GDM1 (cell line): ENCODE measurements at places on chromosomes 2 and 18.

- no peak for DNase-seq
Measured at GRCh38 chr2:45072862-45073237, 63.6 kb upstream of the SIX2 start.

DNA sequence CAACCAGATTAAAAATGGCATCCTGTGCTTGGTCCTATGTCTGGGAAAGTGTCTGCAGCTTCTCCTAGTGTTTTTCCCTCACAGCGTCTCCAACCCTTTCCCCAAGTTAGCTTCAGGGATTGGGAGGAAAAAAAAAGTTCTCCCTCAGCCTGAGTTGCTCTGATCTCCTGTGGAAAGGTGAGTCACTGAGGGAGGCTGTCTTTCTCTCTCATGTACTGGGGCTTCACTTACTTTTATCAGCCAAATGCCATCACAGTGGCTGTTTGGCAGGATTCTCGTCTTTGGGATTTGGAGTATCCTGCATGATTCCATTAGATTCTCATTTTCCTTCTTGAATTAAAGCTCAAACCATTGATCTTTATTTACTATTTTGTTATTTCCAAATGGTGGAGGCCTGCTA is 18.1 kb downstream of the GTF2A1L start:
- no peak for DNase-seq

- DNase-seq, result no peak
Measured at GRCh38 chr2:21676676-21677075, 552.9 kb downstream of the TDRD15 start.

- DNase-seq, result no peak
Measured at GRCh38 chr2:199462347-199462955, 4.7 kb upstream of the SATB2 start.

DNA sequence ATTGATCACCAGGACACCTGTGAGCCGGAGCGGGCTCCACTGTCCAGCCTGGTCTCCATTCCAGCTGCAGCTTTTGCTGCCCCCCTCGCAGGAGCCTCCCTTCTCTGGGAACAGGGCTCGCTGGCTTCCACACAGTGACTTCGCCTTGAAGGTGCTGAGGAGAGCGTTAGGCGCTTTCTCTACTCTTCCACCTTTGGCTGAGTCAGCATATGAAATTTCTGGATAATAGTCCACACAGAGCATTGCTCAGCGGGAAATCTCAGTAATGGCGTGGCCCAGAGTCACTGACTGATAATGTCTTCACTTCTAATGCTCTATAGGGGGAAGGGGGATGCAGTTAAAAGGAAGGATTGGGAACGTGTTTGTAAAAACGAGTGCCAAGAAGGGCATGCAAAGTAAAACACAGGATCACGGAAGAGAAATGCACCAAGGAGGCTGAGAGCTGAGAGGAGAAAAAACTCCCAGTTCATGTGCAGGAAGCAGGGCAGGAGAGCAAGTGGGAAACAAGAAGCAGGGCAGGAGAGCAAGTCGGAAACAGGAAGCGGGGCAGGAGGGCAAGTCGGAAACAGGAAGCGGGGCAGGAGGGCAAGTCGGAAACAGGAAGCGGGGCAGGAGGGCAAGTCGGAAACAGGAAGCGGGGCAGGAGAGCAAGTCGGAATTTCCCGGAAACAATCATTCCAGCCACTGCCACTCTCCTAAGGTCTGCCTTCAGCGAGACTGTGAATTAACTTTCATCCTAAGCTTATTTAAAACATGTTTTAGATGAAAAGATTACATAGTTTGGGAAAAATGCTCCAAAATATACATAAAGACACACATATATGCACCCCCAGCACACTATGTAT is 77.7 kb downstream of the MYT1L start:
- DNase-seq, result no peak

GRCh38 chr2:235026649-235027557 is 75.1 kb downstream of the SH3BP4 start:
- DNase-seq, result no peak

- DNase-seq, result no peak
Measured at GRCh38 chr2:216683846-216684245, 11.5 kb downstream of the IGFBP5 start.

DNA sequence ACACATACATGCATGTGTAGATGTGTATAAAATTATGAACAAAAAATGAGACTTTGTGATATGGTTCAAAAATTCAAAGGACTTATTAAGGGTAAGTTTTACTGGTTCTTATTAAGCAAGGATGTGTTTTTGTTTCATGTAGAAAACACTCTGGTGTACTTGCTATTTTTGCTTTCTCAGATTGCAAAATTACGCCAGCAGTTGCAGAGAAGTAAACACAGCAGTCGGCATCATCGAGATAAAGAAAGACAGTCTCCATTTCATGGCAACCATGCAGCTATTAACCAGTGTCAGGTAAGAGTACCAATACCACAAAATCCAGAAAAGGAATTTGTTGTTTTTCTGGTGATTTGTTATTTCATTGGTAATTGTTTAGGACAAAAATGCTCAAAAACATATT is 91.3 kb downstream of the FAM117B start:
- DNase-seq, result no peak

- no peak for DNase-seq
Measured at GRCh38 chr2:36701391-36701795, 4.9 kb downstream of the VIT start.

GRCh38 chr2:214934006-214934405 is 124.5 kb upstream of the BARD1 start:
- no peak for DNase-seq

DNA sequence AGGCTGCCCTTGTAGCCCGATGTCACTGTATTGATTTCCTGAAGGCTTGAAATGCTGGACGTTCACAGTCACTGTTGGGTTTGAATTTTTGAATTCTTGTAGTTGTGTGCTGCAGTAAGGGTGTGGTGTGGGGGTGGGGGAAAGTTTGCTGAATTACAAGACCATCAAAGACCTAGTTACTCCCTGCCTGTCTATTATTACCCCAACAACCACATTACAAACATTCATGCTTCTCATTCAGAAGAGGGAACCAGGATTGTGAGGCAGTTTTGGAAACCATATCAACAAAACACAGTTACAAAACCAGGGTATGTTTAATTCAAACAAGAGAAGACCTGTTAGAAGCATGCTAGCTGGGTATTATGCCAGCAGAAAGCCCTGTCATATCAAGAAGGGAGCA is 85.8 kb downstream of the CLHC1 start:
- DNase-seq, result no peak

GRCh38 chr2:108223573-108223972 is 16.2 kb upstream of the SULT1C3 start:
- no peak for DNase-seq

DNA sequence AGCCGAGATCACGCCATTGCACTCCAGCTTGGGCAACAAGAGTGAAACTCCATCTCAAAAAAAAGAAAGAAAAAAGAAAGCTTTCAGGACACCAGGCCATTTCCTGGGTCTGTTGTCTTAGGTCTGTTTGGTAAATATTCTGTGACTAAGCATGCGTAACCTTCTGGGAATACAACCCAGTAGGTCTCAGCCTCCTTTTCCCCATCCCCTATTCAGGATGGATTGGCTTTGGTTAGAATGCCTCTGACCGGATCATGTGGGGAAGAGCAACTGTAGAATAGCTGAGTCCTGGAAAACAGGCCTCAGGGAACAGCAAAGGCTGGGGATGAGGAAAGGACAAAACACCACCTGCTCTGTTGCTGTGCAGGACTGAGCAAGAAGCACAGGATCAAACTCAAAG is 1.6 kb upstream of the PDCL3 start:
- no peak for DNase-seq

DNA sequence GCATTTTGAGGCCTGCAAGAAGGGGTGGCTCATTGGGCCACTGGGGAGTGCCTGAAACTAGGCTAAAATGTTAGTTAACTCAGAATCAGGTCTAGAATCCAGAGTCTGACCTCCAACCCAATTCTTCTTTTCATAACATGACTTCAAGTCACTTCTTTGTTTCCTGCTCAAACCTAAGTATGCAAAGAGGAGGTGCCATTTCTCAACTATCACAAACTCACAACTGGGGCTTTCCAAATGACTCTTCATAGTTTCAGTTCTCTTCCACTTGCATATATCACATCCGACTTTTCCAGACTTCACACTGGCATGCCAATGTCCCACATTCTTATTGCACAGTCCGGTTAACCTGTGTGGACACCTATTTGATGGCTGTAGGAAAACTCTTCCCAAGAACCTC is 211.6 kb downstream of the TCF4 start:
- DNase-seq, result no peak
